ENCODE measurements at places on chromosomes 7 and 10.

- peaks cover 5% of the 10 kb centered on the region for H3K4me1 ChIP-seq
- H3K27me3 ChIP-seq = peaks cover 72% of the 10 kb centered on the region
- no peaks in the 10 kb centered on the region for H3K36me3 ChIP-seq
- no peak for DNase-seq
- no peak overlapping the region for H3K27ac ChIP-seq
- no peak overlapping the region for H3K4me3 ChIP-seq
Measured at GRCh38 chr10:123993534-123994416, 99.6 kb downstream of the CHST15 start.

DNA sequence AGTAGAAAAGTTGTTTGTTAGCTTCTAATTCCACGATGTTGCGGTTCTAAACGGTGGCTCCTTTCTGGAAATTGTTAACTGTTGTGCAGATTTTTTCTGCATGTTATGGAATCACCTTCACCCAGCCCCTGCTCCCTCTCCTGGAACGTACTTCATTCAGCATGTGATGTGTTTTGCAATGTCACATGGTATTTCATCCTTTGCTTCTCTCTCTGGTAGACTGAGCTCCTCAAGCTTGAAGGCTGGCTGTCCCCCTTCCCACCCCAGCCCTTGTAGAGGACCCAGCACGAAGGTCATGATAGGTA lies 4.4 kb downstream of the PPP2R2D start:
- H3K27me3 ChIP-seq = no peaks in the 10 kb centered on the region
- peaks cover 26% of the 10 kb centered on the region for H3K36me3 ChIP-seq
- H3K27ac ChIP-seq = peak overlapping the region; percentile 94
- H3K4me3 ChIP-seq = peak overlapping the region; percentile 66
- DNase-seq = no peak

GRCh38 chr7:96331233-96331632 lies 9.3 kb upstream of the SLC25A13 start:
- no peak overlapping the region for H3K4me3 ChIP-seq
- H3K27me3 ChIP-seq = peaks cover 3% of the 10 kb centered on the region
- no peak overlapping the region for H3K27ac ChIP-seq
- DNase-seq = no peak
- no peaks in the 10 kb centered on the region for H3K4me1 ChIP-seq

DNA sequence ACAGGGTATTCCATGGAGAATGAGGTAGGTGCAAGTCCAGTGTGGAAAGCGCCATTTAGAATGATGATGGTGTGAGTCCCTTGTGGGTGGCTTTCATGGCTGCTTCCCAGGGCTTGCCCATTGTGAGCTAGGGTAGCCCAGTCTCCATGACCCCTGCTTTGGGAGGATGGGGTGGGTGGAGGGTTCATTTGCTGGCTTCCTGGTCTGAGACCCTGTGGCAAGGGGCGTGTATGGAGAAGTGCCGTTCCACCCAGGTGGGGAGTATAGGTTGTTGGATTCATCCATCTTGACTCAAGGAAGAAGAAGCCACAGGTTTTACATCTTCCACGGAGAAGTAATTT lies 27.7 kb downstream of the CCM2 start:
- H3K4me1 ChIP-seq = peaks cover 76% of the 10 kb centered on the region
- peak overlapping the region; percentile 86 for H3K27ac ChIP-seq
- no peaks in the 10 kb centered on the region for H3K27me3 ChIP-seq
- H3K4me3 ChIP-seq = peak overlapping the region; percentile 82
- H3K36me3 ChIP-seq = peaks cover 60% of the 10 kb centered on the region

- peaks cover 6% of the 10 kb centered on the region for H3K27me3 ChIP-seq
- H3K4me3 ChIP-seq = no peak overlapping the region
- DNase-seq = no peak
- H3K4me1 ChIP-seq = no peaks in the 10 kb centered on the region
Measured at GRCh38 chr7:116100626-116101025, 70.1 kb upstream of the TFEC start.

All from activated CD8-positive, alpha-beta memory T cell treated with anti-CD3 and anti-CD28 coated beads, Interleukin-2, amount 10 ng/mL, durations not matched to agents 7 days and 5 days (primary cell).